ENCODE measurements at places on chromosomes 1 and 21.

GRCh38 chr1:193438312-193438711 lies 251.9 kb upstream of the B3GALT2 start:
- no peak for DNase-seq

- no peak for DNase-seq
Observed at GRCh38 chr1:61981870-61982660, 212.6 kb upstream of the L1TD1 start.

GRCh38 chr1:203507759-203508158 lies 13.8 kb downstream of the OPTC start:
- DNase-seq = no peak

DNA sequence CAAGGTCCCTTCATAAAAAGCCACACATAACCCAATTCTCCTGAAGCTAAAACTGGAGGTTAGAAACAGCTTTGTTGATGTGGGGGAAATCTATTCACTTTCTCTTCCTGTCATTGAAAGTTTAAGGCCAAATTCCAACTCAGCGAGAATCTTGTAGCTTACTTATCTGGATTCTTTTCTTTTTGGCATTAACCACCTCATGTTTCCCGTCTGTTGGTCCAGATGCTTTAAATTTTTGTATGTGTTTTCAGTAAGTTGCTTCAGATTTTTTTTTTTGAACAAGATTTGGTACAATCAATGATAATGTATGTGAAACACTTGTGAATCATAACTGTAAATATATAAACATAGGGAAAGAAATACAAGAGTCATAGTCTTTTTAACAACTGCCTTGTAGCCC lies 33.7 kb upstream of the NEK7 start:
- no peak for DNase-seq

DNA sequence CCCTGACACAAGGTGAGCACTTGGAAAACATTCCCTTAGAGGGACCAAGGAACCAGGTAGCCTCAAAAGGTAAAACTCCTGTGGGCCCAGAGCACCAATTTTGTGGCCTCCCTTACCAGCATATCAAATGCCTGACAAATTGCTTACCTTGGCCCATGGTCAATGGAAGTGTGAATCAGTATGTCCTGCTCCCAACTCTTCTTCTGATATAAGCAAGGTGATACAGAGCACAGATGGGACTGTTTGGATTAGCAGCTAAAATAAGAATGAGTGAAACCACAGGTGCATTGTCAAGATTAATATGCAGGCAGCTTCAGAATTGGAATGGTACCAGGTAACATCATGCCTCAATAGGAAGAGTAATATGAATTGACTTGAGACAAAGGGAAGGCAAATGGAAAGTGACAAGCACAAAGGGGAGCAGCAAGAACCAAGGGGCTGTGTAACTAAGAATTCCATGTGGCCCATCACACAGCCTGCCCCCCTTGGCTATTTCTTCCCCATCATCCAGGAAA lies 156.8 kb upstream of the KCND3 start:
- peak; percentile 98 for DNase-seq

GRCh38 chr1:74205266-74205665 lies 7.2 kb downstream of the FPGT start:
- DNase-seq = no peak

- DNase-seq = no peak
Observed at GRCh38 chr1:53341961-53342707, 14.3 kb upstream of the LRP8 start.

DNA sequence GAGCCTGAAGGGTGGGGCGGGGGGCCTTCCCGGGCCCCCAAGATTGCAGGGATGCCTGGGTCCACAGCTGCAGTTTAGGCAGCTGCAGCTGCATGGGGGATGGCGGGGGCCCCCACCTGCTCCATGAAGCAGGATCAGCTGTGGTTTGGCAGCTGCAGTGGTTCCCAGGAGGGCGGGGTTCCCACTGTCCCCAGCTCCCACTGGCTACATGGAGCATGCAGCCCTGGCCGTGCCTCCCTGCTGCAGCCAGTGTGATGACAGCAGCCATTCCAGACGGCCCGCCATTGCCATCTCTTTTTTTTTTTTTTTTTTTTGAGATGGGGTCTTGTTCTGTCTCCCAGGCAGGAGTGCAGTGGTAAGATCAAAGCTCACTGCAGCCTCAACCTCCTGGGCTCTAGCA lies 992 bp upstream of the C1QA start:
- DNase-seq = no peak

DNA sequence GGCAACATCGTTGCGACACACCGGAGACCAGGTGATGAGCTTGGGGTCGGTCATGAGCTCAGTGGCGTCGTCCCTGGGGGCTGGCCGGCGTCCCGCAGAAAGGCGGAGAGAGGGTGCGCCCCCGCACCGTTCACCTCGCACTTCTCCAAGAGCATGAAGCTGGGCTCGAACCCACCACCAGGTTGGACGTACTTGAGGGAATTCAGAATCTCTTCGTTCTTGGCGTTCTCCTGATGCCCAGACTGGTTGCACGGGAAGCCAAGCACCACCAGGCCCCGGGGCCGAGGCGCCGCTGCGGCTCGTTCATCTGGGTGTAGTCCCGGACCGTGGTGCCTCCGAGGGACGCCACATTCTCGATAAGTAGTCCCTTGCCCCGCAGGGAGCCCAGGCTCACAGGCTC lies 176.6 kb upstream of the ADAMTS5 start:
- no peak for DNase-seq

All from G401 (cell line).